ENCODE measurements at places on chromosomes 13 and 19. TPM values are rescaled to one million over a fixed set of nuclear protein-coding genes. Genes with fewer than 3 reads are reported as not detected.

Gene ZNF57
- 3.4 TPM for total RNA-seq

DNA sequence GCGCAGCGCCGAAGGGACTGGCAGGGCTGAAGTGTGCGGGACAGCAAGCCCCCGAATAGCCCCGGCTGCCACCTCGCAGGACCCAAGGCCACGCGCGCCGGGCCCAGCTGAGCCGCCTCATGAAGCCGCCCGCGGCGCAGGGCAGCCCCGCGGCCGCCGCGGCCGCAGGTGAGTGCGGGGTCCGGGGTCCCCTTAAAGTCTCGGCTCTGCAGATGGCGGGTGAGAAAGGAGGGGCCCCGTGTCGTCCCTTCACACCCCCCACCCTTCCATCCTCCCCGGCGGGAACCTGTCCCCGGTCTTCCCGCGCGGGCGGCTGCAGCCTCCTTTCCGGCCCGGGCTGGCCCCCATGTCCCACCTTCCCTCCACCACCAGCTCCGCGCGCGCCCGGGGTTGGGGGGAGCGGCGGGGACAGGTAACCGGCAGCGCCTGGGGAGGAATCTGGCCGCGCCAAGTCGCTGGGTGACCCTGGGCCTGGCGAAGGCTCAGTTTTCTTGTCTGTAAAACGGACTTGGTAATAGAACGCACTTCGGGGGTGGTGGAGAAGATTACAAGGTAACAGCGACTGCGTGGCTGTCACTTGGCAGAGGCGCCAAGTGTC, 338 bp downstream of the RGCC start:
- peak overlapping the region; percentile 49 for H3K27ac ChIP-seq
- DNase-seq: no peak
- H3K36me3 ChIP-seq: peaks cover 2% of the 10 kb centered on the region
- peak overlapping the region; percentile 56 for H3K4me3 ChIP-seq
- H3K4me1 ChIP-seq: peaks cover 20% of the 10 kb centered on the region

- H3K27me3 ChIP-seq: no peaks in the 10 kb centered on the region
- no peak for DNase-seq
- H3K27ac ChIP-seq: no peak overlapping the region
- H3K36me3 ChIP-seq: no peaks in the 10 kb centered on the region
- H3K4me3 ChIP-seq: no peak overlapping the region
- peaks cover 8% of the 10 kb centered on the region for H3K4me1 ChIP-seq
Observed at GRCh38 chr19:2560369-2560768, 84.4 kb downstream of the GADD45B start.

GRCh38 chr19:33374236-33374714, 766 bp downstream of the CEBPG start:
- peak overlapping the region; percentile 96 for H3K27ac ChIP-seq
- H3K4me1 ChIP-seq: peaks cover 46% of the 10 kb centered on the region
- H3K4me3 ChIP-seq: peak overlapping the region; percentile 97
- H3K27me3 ChIP-seq: peaks cover 1% of the 10 kb centered on the region
- peak; percentile 54 for DNase-seq

GRCh38 chr13:96202315-96202714, 112.4 kb downstream of the HS6ST3 start:
- H3K27me3 ChIP-seq: no peaks in the 10 kb centered on the region
- DNase-seq: no peak
- H3K4me1 ChIP-seq: no peaks in the 10 kb centered on the region
- no peaks in the 10 kb centered on the region for H3K36me3 ChIP-seq
- H3K4me3 ChIP-seq: no peak overlapping the region

DNA sequence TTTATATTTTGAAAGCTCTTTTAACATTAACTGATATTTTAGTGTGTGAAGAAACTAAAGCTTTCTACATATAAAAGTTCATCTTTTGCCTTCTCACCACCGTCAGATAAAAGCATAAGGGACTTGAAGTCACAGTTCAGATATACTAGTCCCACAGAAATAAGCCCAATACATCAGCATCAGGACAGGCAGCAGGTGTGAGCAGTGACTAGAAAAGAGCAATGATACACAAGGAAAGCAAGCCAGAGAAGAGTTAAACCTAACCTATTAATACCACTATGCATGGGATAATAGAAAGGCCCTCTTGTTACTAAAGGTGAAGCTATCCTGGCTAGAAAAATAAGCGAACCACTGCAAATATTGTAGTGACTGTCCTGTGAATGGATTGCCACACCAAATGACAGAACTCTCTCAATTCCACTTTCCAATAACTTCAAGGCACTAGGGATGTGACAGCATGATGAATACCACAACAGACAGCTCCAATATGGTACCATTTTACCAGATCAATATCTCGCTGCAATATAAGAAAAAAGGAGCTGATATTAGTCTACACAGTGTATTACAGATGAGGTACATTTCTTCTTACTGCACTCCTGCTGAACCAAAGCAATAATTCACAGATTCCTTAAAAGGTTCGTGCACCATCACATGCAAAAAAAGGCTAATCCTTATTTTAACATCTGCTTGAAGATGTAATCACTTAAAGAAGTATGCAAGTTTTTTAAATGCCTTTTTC, 114.1 kb downstream of the DACH1 start:
- no peak overlapping the region for H3K27ac ChIP-seq
- H3K4me1 ChIP-seq: no peaks in the 10 kb centered on the region
- no peak overlapping the region for H3K4me3 ChIP-seq
- H3K36me3 ChIP-seq: no peaks in the 10 kb centered on the region
- DNase-seq: no peak

DNA sequence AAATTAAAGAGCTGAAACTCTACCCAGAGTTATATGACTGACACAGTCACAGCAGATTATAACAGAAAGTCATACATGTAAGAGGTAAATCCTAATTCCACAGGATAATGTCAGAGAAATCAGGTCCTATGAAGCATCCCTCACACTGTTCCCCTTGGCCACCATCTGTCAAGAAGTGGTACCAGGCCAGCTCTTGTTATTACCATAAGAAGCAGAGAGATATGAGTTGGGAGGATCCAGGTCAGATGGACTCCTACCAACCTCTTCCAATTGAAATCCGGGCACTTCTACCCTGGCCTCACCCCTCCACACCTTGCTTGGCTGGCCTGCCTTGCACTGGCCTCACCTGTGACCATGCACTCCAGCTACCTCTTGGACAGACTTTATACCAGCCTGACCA, 353.2 kb downstream of the DNAJC15 start:
- no peak overlapping the region for H3K27ac ChIP-seq
- no peak overlapping the region for H3K4me3 ChIP-seq
- DNase-seq: no peak
- H3K4me1 ChIP-seq: peaks cover 20% of the 10 kb centered on the region
- H3K36me3 ChIP-seq: no peaks in the 10 kb centered on the region

DNA sequence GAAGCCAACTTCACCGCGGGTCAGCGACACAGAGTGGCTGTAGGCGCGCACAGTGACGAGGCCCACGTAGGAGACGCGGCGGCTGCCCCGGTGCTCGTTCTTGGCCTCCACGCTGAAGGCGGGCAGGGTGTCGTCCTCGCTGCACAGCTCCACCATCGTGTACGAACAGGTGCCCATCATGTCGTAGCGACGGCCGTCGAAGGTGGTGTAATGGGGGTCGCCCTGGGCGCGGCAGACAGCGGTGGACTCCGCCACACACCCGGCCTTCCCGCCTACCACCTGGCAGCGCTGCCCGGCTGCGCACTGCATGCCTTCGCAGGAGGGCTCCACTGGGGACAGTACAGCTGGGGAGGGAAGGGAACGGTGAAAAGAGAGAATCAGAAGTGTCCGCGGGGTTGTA, 10.0 kb downstream of the FCGBP start:
- no peak overlapping the region for H3K27ac ChIP-seq
- no peak overlapping the region for H3K4me3 ChIP-seq
- no peaks in the 10 kb centered on the region for H3K27me3 ChIP-seq
- H3K4me1 ChIP-seq: no peaks in the 10 kb centered on the region

- H3K27ac ChIP-seq: no peak within 1 kb of the TSS
- H3K4me3 ChIP-seq: peak within 1 kb of the TSS; percentile 88
- peaks cover 2% of the 10 kb centered on the region for H3K4me1 ChIP-seq
- no peaks in the 10 kb centered on the region for H3K36me3 ChIP-seq
Observed at GRCh38 chr19:53365134-53365898, at the start of gene ZNF525. TSS of gene ZNF525 (plus strand) at chr19:53365705. CDS start at chr19:53372282, 6,577 bp downstream.

Gene C1QTNF9B
- not detected for total RNA-seq

DNA sequence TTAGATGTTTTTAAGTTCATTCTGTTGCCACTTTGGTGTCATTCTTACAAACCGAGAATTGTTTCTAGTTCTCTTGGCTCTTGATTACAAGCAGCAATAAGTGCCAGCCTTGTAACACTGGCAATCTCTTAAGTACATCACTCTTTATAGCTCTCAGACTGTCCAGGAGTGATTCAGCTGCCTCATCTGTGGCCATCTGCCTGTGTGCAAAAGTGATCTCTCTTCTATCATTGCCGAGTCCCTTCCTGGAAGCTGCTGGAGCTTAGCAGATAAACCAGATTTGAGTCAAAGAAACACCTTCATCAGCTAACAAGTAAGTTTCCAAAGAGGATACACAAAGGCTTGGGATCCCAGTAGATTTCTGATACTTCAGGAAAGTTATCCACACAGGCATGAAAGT, 23.2 kb downstream of the STOML3 start:
- no peaks in the 10 kb centered on the region for H3K36me3 ChIP-seq
- H3K4me1 ChIP-seq: no peaks in the 10 kb centered on the region
- H3K27me3 ChIP-seq: peaks cover 5% of the 10 kb centered on the region
- H3K4me3 ChIP-seq: no peak overlapping the region
- no peak for DNase-seq

GRCh38 chr19:54133312-54133956, 4.1 kb upstream of the CNOT3 start:
- no peak overlapping the region for H3K4me3 ChIP-seq
- peaks cover 10% of the 10 kb centered on the region for H3K4me1 ChIP-seq
- DNase-seq: peak; percentile 56

- no peaks in the 10 kb centered on the region for H3K4me1 ChIP-seq
- no peak for DNase-seq
- no peaks in the 10 kb centered on the region for H3K27me3 ChIP-seq
- H3K4me3 ChIP-seq: no peak overlapping the region
- H3K36me3 ChIP-seq: peaks cover 27% of the 10 kb centered on the region
- no peak overlapping the region for H3K27ac ChIP-seq
Observed at GRCh38 chr19:18532168-18532890, 10.5 kb upstream of the ELL start.

Gene EHD2
- 220 TPM for total RNA-seq

DNA sequence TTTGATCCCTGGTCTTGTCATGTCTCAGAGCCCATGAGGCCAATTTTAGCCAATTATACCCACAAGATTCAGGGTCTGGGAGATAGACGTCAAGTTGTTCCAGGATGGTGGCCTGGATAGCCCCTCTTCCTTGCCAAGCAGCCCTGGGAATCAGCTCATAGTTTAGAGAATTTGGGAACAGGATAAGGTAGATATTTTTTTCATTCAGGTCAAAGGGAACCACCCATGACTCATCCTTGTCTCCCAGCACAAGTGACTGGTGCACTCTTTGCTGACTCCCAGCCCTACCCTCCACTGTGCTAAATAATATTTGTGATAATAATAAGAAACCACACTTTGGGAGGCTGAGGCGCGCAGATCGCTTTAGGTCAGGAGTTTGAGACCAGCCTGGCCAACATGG, 17.1 kb upstream of the S1PR4 start:
- H3K4me1 ChIP-seq: peaks cover 6% of the 10 kb centered on the region
- H3K4me3 ChIP-seq: no peak overlapping the region
- peak; percentile 37 for DNase-seq
- no peaks in the 10 kb centered on the region for H3K27me3 ChIP-seq
- no peaks in the 10 kb centered on the region for H3K36me3 ChIP-seq
- H3K27ac ChIP-seq: peak overlapping the region; percentile 69

DNA sequence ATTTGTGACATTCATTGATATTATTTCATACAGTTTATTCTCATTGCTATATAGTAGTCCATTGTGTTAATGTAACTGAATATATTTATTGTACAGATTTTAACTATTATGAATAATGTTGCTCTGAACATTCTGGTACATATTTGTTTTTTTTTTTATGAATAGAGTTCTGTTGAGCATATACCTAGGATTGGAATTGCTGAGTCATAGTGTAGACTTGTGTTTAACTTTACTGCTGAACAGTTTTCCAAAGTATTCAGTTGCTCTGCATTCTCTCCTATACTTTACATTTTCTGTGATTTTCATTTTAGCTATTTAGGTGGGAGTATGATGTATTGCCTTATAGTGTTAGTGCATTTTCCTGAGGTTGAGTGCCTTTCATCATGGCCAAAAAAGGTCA, 97.5 kb downstream of the MAB21L1 start:
- H3K27ac ChIP-seq: no peak overlapping the region
- H3K4me1 ChIP-seq: peaks cover 4% of the 10 kb centered on the region
- peak; percentile 38 for DNase-seq
- H3K4me3 ChIP-seq: no peak overlapping the region
- no peaks in the 10 kb centered on the region for H3K27me3 ChIP-seq

- H3K27ac ChIP-seq: no peak overlapping the region
- DNase-seq: no peak
- no peak overlapping the region for H3K4me3 ChIP-seq
- no peaks in the 10 kb centered on the region for H3K27me3 ChIP-seq
- no peaks in the 10 kb centered on the region for H3K4me1 ChIP-seq
Observed at GRCh38 chr13:35478271-35479037, 2.0 kb upstream of the MAB21L1 start.

Gene ZNF468
- 16.3 TPM for total RNA-seq

DNA sequence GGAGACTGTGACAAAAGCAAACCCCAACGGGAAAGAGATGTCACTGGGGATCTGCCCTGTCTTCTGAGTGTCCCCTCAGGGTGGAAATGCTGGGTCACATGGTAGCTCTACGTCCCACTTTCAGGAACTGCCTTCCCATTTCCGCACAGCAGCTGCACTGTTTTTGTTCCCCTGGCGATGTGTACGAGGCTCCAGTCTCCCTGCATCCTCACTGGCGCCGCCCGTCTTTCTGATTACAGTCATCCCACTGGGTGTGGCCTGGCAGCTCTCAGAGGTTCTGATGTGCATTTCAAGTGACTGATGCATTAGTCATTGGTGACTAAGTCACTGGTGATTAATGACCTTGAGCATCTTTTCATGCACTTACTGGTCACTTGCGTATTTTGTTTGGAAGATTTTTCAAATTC, 21.2 kb downstream of the PCID2 start:
- peak overlapping the region; percentile 89 for H3K27ac ChIP-seq
- no peaks in the 10 kb centered on the region for H3K27me3 ChIP-seq
- H3K36me3 ChIP-seq: peaks cover 5% of the 10 kb centered on the region
- H3K4me3 ChIP-seq: no peak overlapping the region
- peaks cover 49% of the 10 kb centered on the region for H3K4me1 ChIP-seq
- peak; percentile 96 for DNase-seq

Gene ZNF525
- total RNA-seq: 3.7 TPM

- H3K27me3 ChIP-seq: no peaks in the 10 kb centered on the region
- no peak for DNase-seq
- H3K27ac ChIP-seq: no peak overlapping the region
- H3K4me3 ChIP-seq: no peak overlapping the region
- peaks cover 22% of the 10 kb centered on the region for H3K4me1 ChIP-seq
Observed at GRCh38 chr13:46596466-46596865, 43.5 kb downstream of the LRCH1 start.

- H3K27me3 ChIP-seq: no peaks in the 10 kb centered on the region
- no peak overlapping the region for H3K27ac ChIP-seq
- peaks cover 15% of the 10 kb centered on the region for H3K36me3 ChIP-seq
- H3K4me1 ChIP-seq: no peaks in the 10 kb centered on the region
- H3K4me3 ChIP-seq: no peak overlapping the region
- no peak for DNase-seq
Observed at GRCh38 chr19:47094557-47095475, 18.8 kb downstream of the ZC3H4 start.

GRCh38 chr13:41970022-41970421, 9.1 kb upstream of the VWA8 start:
- H3K4me3 ChIP-seq: no peak overlapping the region
- DNase-seq: no peak
- H3K36me3 ChIP-seq: no peaks in the 10 kb centered on the region

- H3K4me1 ChIP-seq: no peaks in the 10 kb centered on the region
- peaks cover 66% of the 10 kb centered on the region for H3K36me3 ChIP-seq
- no peak overlapping the region for H3K4me3 ChIP-seq
- H3K27ac ChIP-seq: no peak overlapping the region
- no peaks in the 10 kb centered on the region for H3K27me3 ChIP-seq
Observed at GRCh38 chr19:38838208-38838985, 6.8 kb upstream of the ECH1 start.
